D721Med (cell line): ENCODE measurements at places on chromosomes 4 and X.

GRCh38 chr4:101910786-101911373, 120.3 kb downstream of the BANK1 start:
- DNase-seq, result no peak

DNA sequence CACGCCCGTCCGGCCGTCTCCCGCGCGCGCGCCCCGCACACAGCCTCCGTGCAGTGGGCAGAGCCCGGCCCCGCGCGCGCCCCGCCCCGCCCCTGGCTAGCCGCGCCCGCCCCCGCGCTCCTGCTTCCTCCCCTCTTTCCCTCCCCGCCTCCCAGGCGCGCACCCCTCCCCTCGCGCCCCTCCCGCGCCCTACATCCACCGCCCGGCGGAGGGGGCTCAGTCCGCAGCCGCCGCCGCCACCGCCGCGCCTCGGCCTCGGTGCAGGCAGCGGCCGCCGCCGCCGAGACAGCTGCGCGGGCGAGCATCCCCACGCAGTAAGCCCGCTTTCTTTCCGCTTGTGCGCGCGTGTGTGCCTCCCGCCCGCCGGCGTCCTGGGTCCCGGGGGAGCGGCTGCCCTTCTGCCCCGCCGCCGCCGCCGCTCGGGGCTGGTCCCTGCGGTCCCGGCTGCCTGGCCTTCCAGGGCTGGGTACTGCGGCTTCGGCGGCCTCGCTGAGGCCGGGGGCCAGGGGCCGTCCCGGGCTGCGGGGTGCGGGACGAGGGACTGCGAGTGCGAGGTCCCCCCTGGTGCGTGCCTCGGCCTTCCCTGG, at the start of gene FHL1:
FHL1 (plus strand) TSS at position 219 of the 587 bp plus-strand sequence.
- DNase-seq, result peak; percentile 21

- DNase-seq, result no peak
These were observed 346.4 kb upstream of the FAM241A start for GRCh38 chr4:111798840-111799239.

DNA sequence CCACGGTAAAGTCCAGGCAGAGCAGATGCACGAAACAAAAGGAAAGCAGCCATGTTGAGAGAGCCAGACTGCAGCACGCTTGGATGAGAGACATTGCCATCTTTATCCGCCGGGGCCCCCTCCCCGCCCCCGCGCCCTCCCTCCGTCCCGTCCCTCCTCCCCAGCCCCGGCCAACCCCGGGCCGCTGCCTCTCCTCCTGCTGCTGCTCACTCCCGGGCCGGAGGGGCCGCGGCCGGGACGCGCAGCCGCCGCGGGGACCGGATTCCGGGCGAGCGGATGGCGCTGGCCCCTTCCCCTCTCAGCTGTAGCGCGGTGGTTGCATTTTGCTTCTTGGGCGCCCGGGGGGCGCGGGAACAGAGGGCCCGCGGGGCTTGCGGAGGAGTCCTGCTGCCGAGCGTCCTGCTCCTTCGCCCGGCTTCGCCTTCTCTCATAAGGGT, 542 bp downstream of the RNF150 start:
- DNase-seq, result no peak

GRCh38 chrX:76434103-76434741, 6.7 kb downstream of the MAGEE1 start:
- no peak for DNase-seq

- DNase-seq, result no peak
These were observed 266.0 kb downstream of the PAPSS1 start for GRCh38 chr4:107453987-107454386.
